ENCODE measurements at places on chromosomes 16 and 17. TPM values are rescaled to one million over a fixed set of nuclear protein-coding genes. Genes with fewer than 3 reads are reported as not detected.

The TOX3 gene
- total RNA-seq, result not detected

The SCGB1C2 gene
- total RNA-seq, result not detected

The ALDH3A1 gene
- total RNA-seq, result 0.21 TPM

The FTO gene
- total RNA-seq, result 61.1 TPM

The OTOP2 gene
- not detected for total RNA-seq

The WFDC1 gene
- 1.9 TPM for total RNA-seq

The CX3CL1 gene
- total RNA-seq, result 23.2 TPM

The HBZ gene
- not detected for total RNA-seq

The KRTAP1-5 gene
- total RNA-seq, result not detected

The SLC12A4 gene
- total RNA-seq, result 52.0 TPM

The ASGR2 gene
- total RNA-seq, result 0.62 TPM

The WWOX gene
- 7.6 TPM for total RNA-seq

The CLDN7 gene
- total RNA-seq, result 2.1 TPM

The PRR29 gene
- total RNA-seq, result 0.35 TPM

The AANAT gene
- not detected for total RNA-seq

The ABCC12 gene
- not detected for total RNA-seq

The ARMC7 gene
- 5.8 TPM for total RNA-seq

All from left cardiac atrium (tissue), 4 donors.